ENCODE measurements at places on chromosomes 7 and 10.

DNA sequence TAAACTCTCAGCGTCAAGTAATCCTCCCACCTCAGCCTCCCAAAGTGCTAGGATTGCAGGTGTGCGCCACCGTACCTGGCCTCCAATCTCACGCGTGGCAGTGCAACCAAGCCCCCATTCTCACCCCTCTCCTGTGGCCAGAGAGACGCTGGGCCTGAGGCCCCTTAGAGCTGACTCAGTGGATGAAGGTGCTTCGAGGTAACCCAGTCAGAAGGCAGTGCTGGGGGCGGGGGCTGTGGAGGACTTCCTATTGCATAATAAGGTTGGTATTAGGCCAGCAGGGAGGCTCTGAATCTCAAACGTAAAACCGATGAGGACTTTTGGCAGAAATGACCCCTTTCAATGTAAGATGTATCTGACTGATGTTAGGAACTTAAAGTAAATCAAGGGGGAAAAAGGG, 229.3 kb downstream of the USP6NL start:
- no peak for DNase-seq

GRCh38 chr7:17404006-17404405, 105.6 kb downstream of the AHR start:
- DNase-seq, result no peak

GRCh38 chr7:139936760-139937310, 107.8 kb downstream of the TBXAS1 start:
- no peak for DNase-seq

GRCh38 chr10:133123050-133123745, 35.5 kb downstream of the ADGRA1 start:
- DNase-seq, result no peak

DNA sequence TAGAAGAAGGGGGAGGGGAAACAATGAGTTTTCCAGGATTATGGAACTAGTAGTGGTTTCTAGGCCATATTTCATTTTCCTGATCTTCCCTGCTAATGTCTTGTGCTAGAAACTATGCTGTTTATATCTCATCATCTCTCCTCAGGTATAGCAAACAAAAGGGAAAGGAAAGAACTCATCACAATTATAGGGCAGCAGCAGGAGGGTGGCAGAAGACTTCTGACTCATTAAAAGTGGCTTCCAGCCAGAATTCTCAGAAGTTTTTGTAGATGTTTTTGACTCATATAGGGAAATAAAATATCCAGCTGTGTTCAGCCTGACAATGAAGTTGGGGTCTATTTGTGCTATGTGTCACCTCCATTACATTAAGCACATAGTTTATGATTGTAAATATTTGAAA, 6.5 kb downstream of the AHR start:
- DNase-seq, result no peak

GRCh38 chr7:74099031-74099430, 15.4 kb downstream of the LIMK1 start:
- DNase-seq, result no peak

GRCh38 chr7:110307776-110308175, 783.2 kb upstream of the LRRN3 start:
- DNase-seq, result no peak

GRCh38 chr7:46189255-46189790, 268.3 kb upstream of the IGFBP3 start:
- DNase-seq, result no peak

DNA sequence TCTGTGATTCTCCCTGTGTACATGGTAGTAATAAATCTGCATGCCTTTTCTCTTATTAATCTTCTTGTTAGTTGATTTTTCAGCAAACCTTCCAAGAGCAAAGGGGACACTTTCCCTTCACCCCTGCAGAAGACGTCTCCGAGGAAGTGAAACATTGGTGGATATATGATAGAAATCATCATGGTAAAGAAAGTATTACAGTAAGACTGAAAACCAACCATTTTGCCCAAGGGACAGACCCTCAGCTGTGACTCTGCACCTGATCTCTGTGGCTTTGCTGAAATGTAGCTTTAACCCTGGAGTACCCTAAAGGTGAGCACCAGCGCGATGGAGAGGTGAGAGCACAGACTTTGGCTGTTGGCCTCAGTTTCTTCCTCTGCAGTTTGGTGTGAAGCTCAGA, 32.8 kb upstream of the MYO3A start:
- peak; percentile 5 for DNase-seq
